Right ventricle myocardium superior (tissue), 1 donor: ENCODE measurements at places on chromosomes 4 and X. TPM values are rescaled to one million over a fixed set of nuclear protein-coding genes. Genes with fewer than 3 reads are reported as not detected.
A peak's percentile ranks its signal among the peaks of the same experiment; 100 is the strongest.

DNA sequence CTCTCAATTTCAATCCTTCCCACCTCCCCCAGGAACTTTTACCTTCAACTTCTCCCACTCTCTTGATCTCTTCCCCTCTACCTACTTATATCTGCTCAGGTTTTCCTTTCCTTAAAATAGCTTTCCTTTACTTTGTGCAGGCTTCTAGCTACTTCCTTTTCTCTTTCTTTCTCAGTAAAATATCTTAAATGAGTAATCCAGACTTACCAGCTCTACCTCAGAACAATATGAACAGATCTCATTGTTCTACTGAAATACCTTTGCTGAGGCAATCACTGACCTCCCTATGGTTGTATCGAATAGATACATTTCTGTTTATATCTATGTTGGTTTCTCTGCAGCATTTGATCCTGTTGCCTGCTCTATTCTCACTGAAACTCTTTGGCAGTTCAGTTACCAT is 86.7 kb upstream of the WDR44 start:
- no peak for DNase-seq

GRCh38 chr4:137533855-137534254 is 1.6 kb upstream of the PCDH18 start:
- no peak for DNase-seq

GRCh38 chr4:141463678-141464077 is 172.7 kb upstream of the IL15 start:
- DNase-seq, result no peak

GRCh38 chrX:150692831-150693724 is at the start of gene MTMR1:
Gene MTMR1, plus strand, starts transcription at chrX:150693396. Its CDS starts 135 bp downstream, at chrX:150693531.
- peak; percentile 46 for DNase-seq

The OTC gene
- not detected for total RNA-seq

The UFSP2 gene
- total RNA-seq, result 49.4 TPM
